ENCODE measurements at places on chromosomes 16 and 17. TPM values are rescaled to one million over a fixed set of nuclear protein-coding genes. Genes with fewer than 3 reads are reported as not detected.

DNA sequence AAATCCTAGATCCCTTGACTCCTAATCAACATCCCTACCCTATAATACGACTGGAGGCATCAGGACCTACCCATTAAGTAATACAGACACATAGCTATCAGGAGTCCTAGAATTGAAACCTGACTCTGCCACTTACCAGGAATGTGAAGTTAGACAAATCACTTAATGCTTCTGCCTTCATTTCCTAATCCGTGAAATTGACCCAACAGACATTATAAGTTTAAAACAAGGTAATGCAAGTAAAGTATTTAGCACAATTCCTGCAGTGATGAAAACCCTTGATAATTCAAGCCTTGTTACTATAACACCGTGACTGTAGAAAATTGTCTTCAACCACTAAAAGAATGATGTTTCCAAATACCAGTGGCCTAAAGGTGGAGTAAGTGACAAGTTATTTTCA, 150.2 kb downstream of the KCNJ2 start:
- no peak for DNase-seq

DNA sequence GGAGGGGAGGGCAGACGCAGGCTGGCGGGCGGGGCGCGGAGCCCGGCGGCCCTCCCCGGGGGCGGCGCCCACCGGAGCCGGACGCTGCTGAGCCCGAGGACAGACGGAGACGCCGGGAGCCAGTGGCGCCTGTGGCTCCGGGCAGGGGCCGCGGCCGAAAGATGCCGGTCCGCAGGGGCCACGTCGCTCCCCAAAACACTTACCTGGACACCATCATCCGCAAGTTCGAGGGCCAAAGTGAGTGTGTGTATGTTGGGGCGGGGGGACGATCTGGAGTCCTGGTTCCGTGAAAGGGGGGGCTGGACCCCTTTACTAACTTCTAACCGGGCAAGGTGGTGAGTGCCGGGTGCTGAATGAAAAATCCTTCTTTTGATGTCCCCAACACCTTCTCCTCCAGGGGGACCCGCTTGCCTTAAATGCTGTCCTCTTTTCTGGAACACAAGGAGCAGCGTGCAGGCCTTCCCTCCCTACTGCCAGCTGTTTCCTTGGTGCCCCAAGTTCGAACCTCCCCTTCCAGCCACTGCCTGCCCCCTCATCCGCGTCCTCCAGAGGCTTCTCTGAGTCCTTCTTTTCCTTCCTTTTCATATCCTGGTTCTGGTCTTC, at the start of gene KCNH6:
TSS of gene KCNH6 (plus strand) at position 106 of the 603 bp plus-strand sequence. CDS start at position 162, 56 bp downstream.
- no peak for DNase-seq

DNA sequence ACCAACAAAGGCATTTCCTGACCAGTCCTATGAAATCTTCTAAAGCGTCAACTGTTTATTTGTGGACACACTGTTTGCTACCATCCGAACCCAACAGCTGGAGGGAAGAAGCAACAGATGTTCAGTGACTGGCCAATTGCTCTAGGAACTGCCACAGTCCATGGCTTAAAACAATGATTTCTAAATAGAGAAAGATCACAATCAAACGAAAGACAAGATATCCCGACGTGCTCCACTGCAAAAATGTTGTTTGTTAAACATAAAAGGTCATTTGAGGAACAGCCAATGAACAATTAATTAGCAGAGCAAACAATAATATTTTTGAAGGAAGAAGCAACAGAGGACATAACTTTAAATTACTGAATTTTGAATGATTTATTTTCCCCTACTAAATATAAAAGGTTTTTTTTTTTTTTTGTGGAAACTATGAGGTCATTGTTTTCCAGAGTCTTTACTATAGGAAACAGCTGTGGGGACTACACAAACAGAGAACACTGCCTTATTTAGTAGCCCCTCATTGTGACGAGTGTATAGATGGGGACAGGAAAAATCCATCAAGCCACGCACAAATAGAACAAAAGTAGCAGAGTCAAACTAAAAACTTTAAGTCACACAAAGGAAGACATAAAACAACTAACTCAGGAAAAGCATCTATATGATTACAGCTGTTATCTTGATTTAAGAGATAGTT, 17.2 kb downstream of the USP31 start:
- no peak for DNase-seq

DNA sequence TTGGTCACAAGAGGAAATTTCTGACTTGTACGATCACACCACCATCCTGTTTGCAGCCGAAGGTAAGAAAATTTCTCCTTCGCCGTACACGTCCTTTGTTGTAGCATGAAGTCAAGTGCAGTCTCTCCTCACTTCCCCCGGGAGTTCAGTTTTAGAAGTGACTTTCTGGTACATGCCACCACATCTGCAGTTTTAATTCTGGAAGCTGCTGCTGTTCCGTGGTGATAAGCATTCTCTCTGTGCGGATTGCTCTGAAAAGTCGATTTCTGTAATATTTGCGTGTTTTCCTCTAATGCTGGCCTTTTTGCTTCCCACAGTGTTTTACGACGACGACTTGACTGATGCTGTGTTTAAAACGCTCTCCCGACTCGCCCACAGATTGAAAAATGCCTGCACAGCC, 20.6 kb downstream of the METTL22 start:
- no peak for DNase-seq

- no peak for DNase-seq
These were observed 4.5 kb upstream of the HERPUD1 start for GRCh38 chr16:56927471-56927870.

DNA sequence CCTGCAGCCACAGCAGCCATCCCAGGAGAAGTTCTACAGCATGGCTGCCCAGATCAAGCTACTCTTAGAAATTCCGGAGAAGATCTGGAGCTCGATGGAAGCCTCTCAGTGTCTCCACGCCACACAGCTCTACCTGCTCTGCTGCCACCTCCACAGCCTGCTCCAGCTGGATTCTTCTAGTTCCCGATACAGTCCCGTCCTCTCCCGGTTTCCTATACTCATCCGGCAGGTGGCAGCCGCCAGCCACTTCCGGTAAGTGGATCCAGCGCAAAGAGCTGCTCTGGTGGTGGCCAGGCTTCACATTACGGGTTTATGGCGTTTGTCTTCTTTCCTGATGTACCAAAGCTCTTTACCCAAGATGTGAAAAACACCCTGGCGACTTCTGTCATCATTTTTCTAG, 3.6 kb downstream of the COG1 start:
- peak; percentile 88 for DNase-seq

GRCh38 chr17:8630227-8630801, at the start of gene MYH10:
Gene MYH10 (minus strand): TSS chr17:8630725. CDS start chr17:8623246, 7,479 bp downstream.
- DNase-seq, result peak; percentile 25

GRCh38 chr17:9557857-9558256, 17.8 kb downstream of the STX8 start:
- no peak for DNase-seq

DNA sequence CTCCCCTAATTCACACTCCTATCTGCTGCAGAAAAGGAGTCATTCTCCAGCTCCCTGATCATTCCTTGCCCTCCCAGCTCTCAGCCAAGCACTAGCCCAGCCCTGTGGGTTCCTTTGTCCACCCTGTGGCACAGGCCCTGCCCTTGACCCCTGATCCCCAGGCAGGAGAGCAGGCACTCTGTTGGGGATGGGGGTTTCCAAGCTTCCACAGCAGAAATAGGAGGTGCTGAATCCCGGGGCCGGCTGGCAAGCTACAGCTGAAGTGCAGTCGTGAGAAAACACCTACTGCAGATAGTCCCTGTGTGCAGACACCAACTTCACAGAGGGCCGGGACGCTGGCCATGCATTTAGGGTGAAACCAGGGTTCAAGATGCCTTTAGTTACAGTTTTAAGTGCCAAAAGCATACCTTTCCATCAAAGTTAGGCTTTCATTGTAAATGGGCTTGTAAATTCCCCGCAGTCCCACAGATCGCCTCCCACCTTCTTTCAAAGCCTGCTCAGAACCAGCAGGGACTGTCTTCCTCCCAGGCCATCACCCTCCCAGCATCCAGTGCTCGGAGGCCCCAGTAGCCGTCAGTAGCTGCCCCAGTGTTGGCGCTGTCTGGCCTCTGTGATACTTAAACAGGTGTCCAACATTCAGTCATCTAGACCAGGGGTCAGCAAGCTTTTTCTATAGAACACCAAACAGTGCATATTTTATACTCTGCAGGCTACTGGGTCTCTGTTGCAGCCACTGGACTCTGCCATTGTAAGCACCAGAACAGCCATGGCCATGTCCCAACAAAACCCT, 10.6 kb downstream of the CPSF4L start:
- DNase-seq, result no peak

- no peak for DNase-seq
These were observed 2295.3 kb downstream of the TP53TG3F start for GRCh38 chr16:35754391-35755369.

- DNase-seq, result peak; percentile 34
These were observed 87.1 kb downstream of the USP22 start for GRCh38 chr17:20955427-20956323.

Gene FOXN1
- 0.64 TPM for total RNA-seq

GRCh38 chr17:17313350-17313991, 10.3 kb downstream of the NT5M start:
- peak; percentile 60 for DNase-seq

Gene C16orf92
- not detected for total RNA-seq

DNA sequence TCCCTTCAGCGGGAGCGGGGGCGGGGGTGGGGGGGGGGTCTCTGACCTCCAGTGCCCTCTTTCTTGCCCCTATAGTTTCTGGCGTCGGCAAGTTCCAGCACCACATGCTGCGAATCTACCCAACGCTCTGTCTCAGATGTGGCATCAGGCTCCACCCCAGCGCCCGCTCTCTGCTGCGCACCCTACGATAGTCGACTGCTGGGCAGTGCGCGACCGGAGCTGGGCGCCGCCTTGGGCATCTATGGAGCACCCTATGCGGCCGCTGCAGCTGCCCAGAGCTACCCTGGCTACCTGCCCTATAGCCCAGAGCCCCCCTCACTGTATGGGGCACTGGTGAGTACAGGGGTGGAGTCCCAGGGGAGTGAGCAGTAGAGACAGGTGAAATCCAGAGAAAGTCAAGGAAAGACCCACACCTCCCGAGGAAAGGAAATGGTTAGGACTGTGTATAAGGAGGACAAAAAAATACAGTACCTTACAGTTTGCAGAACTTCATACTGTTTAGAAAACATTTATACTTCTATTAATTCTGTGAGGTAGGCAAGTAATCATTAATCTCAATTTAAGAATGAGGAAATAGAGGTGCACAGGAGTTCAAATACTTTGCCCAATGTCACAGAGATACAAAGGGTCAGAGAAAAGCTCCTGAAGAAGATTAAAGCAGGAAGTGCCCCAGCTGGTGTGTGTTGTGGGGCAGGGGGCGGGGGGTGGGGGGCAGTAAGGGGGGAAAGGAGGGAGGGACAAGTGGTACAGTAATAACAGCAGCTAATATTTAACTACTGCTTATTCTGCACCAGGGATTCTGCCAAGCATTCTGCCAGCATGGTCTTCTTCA, 2.5 kb downstream of the IRX6 start:
- no peak for DNase-seq

- DNase-seq, result no peak
These were observed 265.1 kb downstream of the NTN1 start for GRCh38 chr17:9286434-9286833.

Gene PRRT2
- 19.2 TPM for total RNA-seq

Gene HAGHL
- total RNA-seq, result 10.1 TPM

DNA sequence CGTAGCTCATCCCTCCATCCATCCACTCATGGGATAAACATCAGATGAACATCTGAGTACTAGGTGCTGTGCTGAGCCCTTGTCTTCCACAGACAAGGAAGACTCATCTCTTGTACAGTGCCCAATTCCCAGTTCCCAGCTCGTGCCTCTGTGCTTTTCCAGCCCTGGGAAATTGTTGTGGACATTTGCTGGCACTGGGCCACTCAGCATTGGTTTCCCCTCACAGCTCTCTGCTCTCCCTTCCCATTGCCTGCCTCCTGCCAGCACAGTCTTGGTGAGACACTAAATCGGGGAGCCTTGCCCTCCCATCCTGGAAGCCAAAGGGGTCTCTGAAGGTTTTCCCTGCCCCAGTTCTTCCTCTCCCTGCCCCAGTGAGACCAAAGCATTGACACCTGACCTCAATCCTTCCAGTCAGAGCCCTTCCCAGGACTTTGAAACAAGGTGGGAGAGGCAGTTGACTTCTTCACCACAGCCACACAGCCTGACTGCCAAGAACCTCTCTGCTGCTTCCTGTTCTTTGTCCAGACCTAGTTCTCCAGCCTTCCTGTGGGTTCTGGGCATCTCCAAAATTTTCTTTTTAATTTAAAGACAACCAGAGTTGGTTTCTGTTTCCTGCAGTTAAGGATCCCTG, 50.2 kb downstream of the WSB1 start:
- no peak for DNase-seq

- DNase-seq, result no peak
These were observed 9.1 kb downstream of the RMI2 start for GRCh38 chr16:11354407-11354732.

GRCh38 chr17:64554028-64554637, 47.4 kb downstream of the CEP95 start:
- DNase-seq, result no peak

Gene ADAMTS18
- total RNA-seq, result not detected

DNA sequence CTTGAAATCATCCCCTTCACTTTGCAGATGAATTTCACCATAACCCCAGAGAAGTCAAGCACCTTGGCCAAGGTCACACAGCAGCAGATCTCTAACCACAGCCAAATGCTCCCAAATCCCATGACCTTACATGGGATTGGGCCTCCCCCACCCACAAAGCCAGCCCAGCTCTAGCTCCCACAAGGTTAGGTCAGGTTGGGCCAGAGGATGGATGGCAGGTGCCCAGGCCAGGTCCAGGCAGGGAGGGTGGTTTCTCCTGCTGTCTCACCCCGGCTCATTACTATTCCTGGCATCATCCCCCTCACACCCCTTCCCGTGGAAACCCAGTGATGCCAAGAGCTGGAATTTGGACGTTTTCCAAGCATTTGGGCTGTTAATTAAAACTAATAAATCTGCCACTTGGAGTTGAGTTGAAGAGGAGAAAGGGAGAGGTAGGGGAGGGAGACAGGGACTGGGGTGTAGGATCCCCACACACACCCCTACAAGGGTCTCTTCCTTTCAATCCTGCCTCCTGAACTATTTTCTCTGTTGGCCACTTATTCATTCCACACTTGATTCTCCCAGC, 181.6 kb downstream of the TMEM132E start:
- no peak for DNase-seq

Gene FBXL19
- total RNA-seq, result 125 TPM

Gene ZNF423
- total RNA-seq, result 6.1 TPM

Gene CPNE7
- total RNA-seq, result 8.9 TPM

DNA sequence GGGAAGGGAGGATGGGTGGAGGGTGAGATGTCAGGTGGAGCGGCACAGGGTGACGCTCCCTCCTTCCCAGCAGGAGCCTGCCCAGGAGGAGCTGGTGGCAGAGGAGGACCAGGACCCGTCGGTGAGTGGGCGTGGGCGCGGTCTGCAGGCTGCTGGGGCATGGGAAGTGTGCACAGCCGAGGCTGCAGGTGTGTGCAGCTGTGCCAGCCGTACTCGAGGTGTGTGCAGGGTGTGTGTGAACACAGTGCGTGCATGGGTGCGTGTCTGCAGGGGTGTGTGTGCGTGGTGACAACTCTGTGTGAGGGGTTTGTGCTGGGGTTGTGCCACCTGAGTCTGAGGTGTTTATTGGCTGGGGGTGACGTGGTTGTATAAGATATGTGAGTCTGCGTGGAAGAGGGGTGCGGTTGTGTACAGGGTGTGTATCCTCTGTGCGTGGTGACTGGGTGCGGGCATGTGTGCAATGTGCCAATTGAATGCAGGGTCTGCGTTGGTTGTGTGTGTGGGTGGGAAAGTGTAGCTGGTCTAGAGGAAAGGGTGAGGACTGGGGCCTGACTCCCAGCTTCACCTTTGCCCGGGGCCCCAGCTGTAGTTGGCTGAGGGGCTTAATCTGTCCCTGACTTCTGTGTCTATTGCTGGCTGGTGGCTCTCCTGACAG, 670 bp downstream of the TNFSF12 start:
- no peak for DNase-seq

Gene NME2
- 208 TPM for total RNA-seq

Gene E2F4
- 91.6 TPM for total RNA-seq

GRCh38 chr17:72693151-72693878, 399.2 kb downstream of the SLC39A11 start:
- no peak for DNase-seq

Gene PPM1E
- 4.1 TPM for total RNA-seq
